ENCODE measurements at places on chromosomes 3 and 15.

DNA sequence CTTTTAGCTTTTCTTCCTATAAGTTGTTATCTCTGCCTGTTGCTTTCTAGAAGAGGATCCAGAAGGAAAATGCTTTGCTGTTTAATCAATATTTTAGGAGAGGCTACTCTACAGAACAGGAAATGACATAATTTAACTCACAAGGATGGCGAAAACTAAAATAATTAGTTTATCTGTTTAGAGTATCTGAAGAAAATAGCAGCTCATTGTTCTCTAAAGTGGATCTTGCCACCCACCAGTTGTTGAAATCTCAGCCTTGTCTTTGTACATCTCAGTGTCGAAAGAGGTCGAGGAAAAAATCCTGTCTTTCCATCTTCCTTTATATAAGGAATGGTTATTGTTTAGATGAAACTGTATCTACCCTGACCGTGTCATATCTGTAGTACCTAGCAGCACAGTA is 126.6 kb downstream of the ZNF609 start:
- H3K36me3 ChIP-seq: no peaks in the 10 kb centered on the region
- H3K27me3 ChIP-seq: no peaks in the 10 kb centered on the region
- DNase-seq: no peak
- no peaks in the 10 kb centered on the region for H3K4me1 ChIP-seq
- no peak overlapping the region for H3K4me3 ChIP-seq

DNA sequence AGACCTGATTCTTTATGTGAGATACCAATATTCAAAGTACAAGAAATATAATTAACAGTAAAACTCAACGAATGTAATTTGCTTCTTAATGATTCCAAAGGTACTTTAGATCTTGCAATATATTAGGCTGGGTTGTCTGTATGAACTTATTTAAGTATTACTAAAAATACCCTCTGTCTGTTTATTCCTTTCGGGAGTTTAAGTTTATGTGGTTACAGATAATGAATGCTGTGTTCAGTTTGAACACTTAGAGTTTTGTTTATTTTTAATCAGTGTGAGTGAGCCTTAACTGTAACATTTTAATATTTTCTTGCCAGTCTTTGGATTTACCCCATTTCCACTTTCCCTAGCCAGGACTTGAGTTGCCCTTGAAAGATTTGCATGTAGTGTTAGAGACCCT is 3.5 kb downstream of the PDE8A start:
- no peak overlapping the region for H3K27ac ChIP-seq
- no peak for DNase-seq
- no peaks in the 10 kb centered on the region for H3K36me3 ChIP-seq
- peaks cover 15% of the 10 kb centered on the region for H3K4me1 ChIP-seq

GRCh38 chr3:87733671-87734367 is 325.0 kb downstream of the CGGBP1 start:
- H3K27me3 ChIP-seq: no peaks in the 10 kb centered on the region
- no peak overlapping the region for H3K4me3 ChIP-seq
- no peaks in the 10 kb centered on the region for H3K36me3 ChIP-seq
- no peaks in the 10 kb centered on the region for H3K4me1 ChIP-seq
- DNase-seq: no peak
- H3K27ac ChIP-seq: no peak overlapping the region

DNA sequence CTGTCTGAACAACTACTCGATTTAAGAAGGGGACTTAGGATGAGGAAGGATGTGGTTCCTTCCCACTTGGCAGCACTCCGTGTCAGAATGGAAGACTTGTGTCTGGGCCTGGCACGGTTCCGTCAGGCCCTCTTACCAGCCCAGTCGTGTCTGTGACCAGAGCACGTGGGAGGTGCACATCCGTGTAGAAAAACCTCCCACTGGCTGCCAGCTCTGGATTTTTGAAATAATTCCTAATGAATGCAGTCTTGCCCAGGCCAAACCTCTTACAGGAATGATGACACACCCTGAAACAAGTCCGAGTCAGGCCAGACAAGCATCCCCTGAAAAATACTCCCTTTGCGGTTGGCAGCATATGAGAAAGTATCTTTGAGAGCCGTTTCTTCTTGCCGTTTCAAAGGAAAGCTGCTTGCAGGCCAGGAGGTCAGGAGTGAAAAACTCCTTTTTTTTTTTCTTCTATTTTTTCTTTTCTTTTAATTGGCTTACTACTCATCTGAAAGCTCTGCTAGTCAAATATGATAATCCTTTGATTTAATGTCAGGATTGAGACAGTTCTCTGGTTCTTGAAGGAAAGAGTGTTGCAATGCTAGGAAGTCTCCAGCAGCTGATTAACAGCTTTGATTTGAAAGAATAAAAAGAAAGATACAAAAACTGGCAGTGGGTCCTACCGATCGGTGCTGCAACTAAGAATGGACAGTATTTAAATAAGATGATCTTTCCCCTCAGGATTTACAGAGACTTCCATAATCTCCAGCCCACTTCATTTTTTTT is 19.8 kb downstream of the IL1RAP start:
- H3K27me3 ChIP-seq: no peaks in the 10 kb centered on the region
- peaks cover 7% of the 10 kb centered on the region for H3K4me1 ChIP-seq
- DNase-seq: peak; percentile 44
- H3K4me3 ChIP-seq: peak overlapping the region; percentile 31

DNA sequence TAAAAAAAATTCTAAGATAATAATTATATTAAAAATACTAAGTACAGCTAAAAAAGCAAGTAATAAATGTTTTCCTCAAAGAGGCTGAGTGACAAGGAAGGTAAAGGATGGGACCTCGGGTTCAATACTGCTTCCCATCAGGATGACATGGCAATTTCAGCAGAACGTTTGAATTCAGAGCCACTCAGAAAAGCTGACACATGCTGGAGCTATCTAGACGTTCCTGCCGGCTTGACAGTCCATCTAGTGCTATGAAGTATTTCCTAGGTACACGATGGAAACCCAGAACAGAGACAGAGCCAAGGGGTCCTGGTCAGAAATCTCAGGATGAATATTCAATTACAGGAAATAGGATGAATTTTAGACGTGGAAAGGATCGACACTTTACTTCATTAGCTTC is 361.8 kb downstream of the FGF12 start:
- DNase-seq: no peak
- no peak overlapping the region for H3K4me3 ChIP-seq
- no peaks in the 10 kb centered on the region for H3K27me3 ChIP-seq
- no peaks in the 10 kb centered on the region for H3K36me3 ChIP-seq

GRCh38 chr15:67201136-67201535 is 53.3 kb downstream of the AAGAB start:
- no peaks in the 10 kb centered on the region for H3K27me3 ChIP-seq
- H3K4me3 ChIP-seq: no peak overlapping the region
- no peak overlapping the region for H3K27ac ChIP-seq
- no peak for DNase-seq
- H3K4me1 ChIP-seq: peaks cover 19% of the 10 kb centered on the region
- no peaks in the 10 kb centered on the region for H3K36me3 ChIP-seq

- H3K27me3 ChIP-seq: no peaks in the 10 kb centered on the region
- no peak overlapping the region for H3K27ac ChIP-seq
- no peak for DNase-seq
- H3K4me3 ChIP-seq: no peak overlapping the region
- peaks cover 12% of the 10 kb centered on the region for H3K4me1 ChIP-seq
- H3K36me3 ChIP-seq: no peaks in the 10 kb centered on the region
These were observed 113.7 kb downstream of the LIPC start for GRCh38 chr15:58545307-58546065.

- H3K4me1 ChIP-seq: no peaks in the 10 kb centered on the region
- no peak overlapping the region for H3K27ac ChIP-seq
- H3K36me3 ChIP-seq: no peaks in the 10 kb centered on the region
- DNase-seq: no peak
- no peaks in the 10 kb centered on the region for H3K27me3 ChIP-seq
These were observed 230.0 kb upstream of the CNTN3 start for GRCh38 chr3:74844428-74844827.

DNA sequence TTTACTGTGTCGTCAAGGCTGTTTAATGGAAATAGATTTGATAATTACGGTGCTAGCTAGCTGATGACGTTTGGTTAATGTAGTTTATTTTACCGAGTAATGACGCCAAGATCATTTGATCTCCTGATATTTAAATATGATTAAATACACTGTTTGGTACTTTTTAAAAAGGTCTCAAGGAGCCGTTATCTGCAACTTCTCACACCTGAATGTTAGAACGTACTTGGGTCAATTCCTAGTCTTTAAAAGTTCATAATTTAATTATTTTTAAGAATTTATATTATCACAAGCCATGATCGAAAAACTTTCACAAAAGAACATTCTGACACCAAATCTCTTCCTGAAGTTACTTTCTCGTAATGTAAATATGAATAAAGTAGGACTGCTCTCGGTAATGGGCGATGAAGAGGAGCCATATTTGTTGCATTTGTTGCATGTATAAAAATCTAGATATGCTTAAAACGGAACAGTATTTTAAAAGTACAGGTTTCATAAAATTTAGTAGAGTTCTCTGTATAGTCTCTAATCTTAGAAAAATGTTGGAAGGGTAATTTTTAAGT is 16.2 kb upstream of the CHD2 start:
- H3K4me1 ChIP-seq: peaks cover 31% of the 10 kb centered on the region
- H3K36me3 ChIP-seq: no peaks in the 10 kb centered on the region
- peak overlapping the region; percentile 100 for H3K27ac ChIP-seq
- H3K27me3 ChIP-seq: no peaks in the 10 kb centered on the region
- H3K4me3 ChIP-seq: peak overlapping the region; percentile 96

GRCh38 chr15:83163032-83163431 is 44.6 kb downstream of the HDGFL3 start:
- no peaks in the 10 kb centered on the region for H3K27me3 ChIP-seq
- H3K4me3 ChIP-seq: no peak overlapping the region
- no peak for DNase-seq
- no peaks in the 10 kb centered on the region for H3K4me1 ChIP-seq
- H3K36me3 ChIP-seq: no peaks in the 10 kb centered on the region
